Activated CD4-positive, alpha-beta memory T cell treated with anti-CD3 and anti-CD28 coated beads, Interleukin-2, amount 10 ng/mL, durations not matched to agents 7 days and 5 days (primary cell): ENCODE measurements at places on chromosomes 5 and 9.

DNA sequence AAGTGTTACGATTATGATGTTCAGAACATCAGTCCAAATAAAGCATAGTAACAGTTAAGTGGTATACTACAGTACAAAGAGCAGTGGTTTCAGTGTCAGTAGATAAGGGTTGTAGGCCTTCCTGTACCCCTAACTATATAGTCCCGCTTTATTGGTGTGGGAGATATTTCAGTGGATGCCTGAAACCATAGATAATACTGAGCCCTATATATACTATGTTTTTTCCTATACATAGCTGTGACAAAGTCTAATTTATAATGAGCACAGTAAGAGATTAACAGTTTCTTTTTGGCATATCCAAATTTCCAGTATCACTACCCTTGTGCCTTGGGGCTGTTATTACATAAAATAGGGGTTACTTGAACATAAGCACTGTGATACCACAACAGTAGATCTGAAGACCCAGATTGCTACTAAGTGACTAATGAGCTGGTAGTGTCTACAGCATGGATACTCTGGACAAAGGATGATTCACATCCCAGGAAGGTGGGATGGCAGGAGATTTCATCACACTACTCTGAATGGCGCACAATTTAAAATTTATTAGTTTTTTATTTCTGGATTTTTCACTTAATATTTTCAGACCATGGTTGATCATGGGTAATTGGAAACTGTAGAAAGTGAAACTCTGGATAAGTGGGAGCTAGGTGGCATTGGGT is 119.3 kb downstream of the RPS23 start:
- no peak for DNase-seq

- DNase-seq: no peak
These were observed 89.7 kb upstream of the OSMR start for GRCh38 chr5:38756068-38756467.

DNA sequence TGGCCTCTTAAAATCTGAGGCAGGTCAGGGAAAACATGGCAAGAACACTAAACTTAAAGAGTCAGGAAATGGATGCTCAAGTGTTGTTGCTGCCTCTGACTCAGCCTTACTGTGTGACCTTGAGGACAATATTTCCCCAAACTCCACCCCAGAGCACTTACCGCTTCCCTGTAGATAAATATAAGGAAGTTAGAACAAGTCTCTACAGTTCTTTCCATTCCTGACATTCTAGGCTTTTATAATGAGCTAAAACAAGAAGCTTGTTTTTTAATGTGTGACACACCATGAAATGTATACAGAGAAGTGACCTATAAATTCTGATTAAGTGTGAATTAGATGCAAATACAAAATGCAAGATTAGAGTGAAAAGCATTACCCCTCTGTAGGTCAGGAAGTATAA is 129.3 kb downstream of the GRIA1 start:
- no peak for DNase-seq

GRCh38 chr5:5699062-5699461 is 276.6 kb downstream of the ICE1 start:
- no peak for DNase-seq

GRCh38 chr9:80501635-80502034 is 929.9 kb downstream of the TLE4 start:
- no peak for DNase-seq

DNA sequence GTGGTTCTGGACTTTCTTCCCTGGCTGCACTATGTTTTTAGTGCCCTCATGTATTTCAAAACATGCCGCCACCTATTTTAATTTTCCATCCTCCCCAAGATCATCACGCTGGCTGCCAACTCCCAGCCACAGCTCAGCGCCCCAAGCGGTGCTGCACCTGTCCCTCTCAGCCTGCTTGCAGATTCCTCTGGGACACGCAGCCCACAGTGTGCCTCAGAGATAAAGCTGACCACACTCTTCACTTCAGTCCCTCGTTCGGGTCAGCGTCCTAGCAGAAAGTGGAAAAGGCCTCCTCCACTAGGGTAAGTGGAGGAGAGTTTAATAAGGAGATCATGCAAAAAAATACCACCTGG is 56.2 kb upstream of the CKS2 start:
- DNase-seq: no peak

- DNase-seq: peak; percentile 58
These were observed 11.1 kb upstream of the AQP3 start for GRCh38 chr9:33458444-33458843.

- DNase-seq: no peak
These were observed 5.5 kb upstream of the NINJ1 start for GRCh38 chr9:93139365-93140182.

DNA sequence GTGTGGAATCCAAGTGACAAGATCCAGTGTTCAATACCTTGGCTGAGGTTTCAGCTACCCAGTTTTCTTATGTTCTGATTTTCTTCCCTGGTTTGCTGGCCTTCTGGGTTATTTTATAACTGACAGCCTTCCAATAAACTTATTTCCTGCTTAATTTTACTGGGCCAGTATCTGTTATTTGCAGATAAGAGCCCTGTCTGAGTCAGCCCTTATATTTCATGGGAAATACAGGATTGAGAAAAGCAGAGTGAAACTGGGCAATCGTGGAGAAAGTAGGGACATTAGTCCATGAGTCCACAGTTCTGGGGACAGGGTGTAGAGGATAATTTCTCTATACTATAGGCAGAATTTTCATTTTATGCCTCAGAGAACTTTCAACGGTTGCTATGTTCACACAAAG is 32.3 kb downstream of the TMEM167A start:
- DNase-seq: no peak

DNA sequence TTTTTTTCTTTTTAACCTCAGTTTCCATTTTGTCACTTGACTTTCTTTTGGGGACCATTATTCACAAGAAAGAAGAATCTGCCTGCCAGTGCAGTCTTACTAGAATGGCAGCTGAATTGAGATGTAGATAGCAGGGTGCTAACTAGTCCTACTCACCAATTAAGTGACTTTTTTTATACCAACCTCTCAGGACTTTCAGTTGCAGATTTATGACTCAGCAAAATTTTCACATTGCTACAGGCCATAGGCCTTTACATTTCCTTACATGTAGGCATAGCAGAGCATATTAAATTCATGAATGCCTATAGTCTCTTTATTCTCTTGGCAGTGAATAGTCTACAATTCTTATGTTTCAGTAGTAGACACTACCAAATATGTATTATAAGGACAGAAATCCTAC is 54.0 kb upstream of the FKTN start:
- no peak for DNase-seq

DNA sequence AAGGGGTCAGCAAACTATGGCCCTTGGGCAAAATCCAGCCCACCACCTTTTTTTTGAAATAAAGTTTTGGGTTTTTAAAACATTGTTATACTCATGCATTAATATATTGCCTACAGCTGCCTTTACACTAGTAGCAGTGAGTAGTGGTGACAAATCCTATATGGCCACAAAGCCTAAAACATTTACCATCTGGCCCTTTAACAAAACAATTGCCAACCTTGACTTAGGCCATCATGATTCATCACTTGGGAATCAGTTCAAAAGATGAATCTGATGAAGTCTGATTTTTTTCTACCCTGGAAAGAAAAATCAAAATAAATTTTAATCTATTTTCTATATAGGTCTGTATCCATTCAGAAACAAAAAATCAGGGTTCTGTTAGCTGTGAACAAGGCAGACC is 484.9 kb downstream of the BNC2 start:
- no peak for DNase-seq

DNA sequence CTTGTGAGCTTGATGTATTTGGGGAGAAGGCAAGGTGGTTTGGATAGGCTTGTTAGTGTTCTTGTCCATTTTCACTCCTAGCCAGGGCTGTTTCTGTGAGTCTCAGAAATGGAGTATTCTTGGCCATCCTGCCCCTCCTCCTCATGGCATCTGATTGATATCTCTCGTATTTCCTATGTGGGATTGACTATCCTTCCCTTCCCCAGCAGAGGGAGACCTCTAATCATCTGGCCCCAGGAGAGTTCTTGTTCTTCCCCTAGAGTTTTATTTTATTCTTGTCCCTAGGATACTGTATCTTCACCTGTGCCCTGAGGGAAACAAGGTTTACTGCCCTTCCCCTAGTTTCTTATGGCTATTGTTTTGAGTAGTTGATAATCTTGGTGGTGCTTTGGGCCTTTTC is 114.4 kb downstream of the VPS13A start:
- no peak for DNase-seq

GRCh38 chr9:211036-211435 is 3.6 kb upstream of the DOCK8 start:
- no peak for DNase-seq

DNA sequence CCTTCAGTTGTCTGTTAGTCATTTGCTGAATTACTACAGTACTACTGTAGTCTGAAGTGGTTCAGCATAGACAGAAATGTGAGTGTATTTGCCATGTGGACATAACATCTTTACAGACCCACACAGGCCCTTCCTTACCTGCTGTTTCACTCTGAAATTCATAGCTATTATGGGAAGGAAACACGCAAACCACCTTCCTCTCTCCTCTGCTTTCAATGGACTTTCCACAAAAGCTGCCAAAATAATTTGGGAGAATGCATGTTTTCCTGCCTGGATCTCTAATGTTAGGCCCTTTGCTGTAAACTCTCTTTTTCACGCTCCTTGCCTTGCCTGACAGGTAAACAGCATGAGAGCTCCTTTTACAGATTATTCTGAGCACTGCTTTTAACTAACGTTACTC is 294.0 kb downstream of the GLIS3 start:
- no peak for DNase-seq

GRCh38 chr5:92364986-92365550 is 982.0 kb upstream of the ARRDC3 start:
- no peak for DNase-seq

DNA sequence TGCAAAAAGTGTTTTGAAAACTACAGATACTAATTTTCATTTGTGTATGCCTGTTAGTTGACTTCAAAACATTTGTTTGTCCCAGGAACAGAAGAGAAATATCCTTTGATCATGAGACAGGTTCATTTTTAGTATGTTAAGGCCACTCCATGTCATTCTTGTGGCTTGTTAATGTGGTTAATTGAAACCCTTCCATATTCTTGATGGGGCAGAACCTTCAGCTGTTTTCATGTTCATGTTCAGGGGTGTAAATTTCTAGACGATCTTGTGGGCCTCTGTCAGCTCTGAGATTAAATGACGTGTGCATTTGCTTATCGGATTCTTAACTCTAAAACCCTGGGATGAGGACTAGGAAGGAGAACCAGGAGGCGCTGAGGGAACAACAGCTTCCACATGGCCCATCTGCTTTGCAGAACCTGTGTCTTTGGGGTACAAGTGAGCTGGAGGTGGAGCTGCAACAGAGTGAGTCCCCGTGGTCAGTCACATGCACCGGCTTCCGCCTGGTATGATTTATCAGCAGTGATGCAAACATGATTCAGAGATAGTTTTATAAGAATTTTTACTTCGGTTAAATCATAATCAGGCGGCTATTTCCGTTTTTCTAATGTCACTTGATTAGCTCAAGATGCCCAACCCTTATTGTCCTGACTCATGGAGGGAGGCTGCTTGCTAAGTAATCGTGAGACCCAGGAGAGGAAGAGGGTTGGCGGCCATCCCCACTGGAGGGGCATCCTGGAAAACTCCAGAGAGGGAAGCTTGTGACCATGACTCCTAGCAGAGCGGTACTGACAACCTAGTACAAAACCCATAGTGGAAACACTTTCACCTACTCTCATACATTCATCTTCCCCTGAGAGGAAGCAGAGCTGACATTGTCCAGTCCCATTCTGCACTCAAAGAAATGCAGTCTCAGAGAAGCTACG is 138.4 kb downstream of the C9orf152 start:
- DNase-seq: no peak

GRCh38 chr5:68499987-68500386 is 284.4 kb downstream of the PIK3R1 start:
- no peak for DNase-seq

DNA sequence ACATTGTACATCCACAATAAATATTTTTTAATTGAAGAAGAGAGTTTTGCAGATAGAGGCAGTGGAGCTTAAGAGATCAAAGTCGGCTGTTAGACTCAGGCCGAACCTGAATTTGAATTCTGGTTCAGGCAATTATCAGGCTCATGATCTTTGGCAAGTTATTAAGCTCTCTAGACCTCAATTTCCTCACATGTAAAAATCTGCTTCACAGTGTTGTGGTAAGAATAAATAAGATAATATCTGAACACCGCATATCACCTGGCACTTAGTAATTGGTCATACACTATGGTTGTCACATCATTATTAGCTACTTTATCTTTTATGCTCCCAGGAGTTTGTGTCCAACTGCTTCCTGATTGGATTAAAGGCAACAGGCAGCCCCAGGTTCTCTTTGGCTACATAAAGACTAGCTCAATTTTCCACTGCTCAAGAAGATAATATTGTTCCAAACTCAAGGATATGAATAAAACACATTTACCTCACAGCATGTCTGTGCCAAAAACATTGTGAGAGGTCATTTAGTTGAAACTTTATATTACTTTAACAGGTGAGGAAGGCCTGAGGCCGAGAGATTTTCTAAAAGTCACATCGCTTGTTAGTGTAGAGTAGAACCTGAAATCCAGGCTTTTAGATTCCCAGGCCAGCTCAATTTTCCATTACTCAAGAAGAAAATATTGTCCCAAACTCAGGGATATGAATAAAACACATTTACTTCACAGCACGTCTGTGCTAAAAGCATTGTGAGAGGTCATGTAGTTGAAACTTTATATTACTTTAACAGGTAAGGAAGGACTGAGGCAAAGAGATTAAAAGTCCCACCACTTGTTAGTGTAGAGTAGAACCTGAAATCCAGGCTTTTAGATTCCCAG is 289.2 kb upstream of the PTGER4 start:
- DNase-seq: no peak

DNA sequence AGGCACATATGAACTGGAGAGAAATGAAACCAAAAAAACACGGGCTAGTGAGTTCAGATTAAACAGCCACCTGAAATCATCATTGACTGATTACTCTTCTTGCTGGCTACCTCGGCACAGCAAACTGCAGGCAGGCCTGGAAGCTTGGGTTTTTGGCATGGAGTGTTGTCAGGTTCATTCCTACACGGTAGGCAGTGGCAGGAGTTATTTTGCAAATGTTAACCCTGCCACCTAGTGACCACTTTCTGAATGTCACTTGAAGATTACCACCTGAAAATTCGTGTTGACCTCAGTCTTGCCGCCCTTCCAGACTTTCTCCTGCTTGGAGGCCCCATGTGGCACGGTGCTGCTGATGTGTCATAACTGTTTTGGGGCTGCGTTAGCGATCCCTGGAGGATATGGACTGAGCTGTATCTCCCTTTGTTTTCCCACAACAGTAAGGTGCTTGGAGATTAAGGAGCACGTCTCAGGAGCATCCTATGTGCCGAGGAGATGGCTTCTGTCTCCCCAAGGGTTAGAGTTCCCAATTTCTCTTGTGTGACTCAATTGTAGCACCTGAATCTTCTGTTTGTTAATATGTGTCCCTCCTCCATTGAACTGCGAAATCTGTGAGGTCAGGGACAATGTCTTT is 12.7 kb upstream of the CD180 start:
- peak; percentile 68 for DNase-seq
